ENCODE measurements at places on chromosomes 7 and 10.

- DNase-seq: peak; percentile 70
These were observed at the start of gene TBXAS1 for GRCh38 chr7:139829025-139829774. Gene TBXAS1, plus strand, starts transcription at chr7:139829264. Its CDS starts 127 bp downstream, at chr7:139829391.

- DNase-seq: no peak
These were observed 259.5 kb upstream of the HGF start for GRCh38 chr7:82029236-82029913.

- DNase-seq: no peak
These were observed 16.5 kb downstream of the BTBD16 start for GRCh38 chr10:122287570-122287969.

GRCh38 chr7:127979728-127980126, 51.5 kb downstream of the LRRC4 start:
- no peak for DNase-seq

GRCh38 chr10:74766501-74766900, 59.9 kb upstream of the KAT6B start:
- no peak for DNase-seq

GRCh38 chr7:87427288-87427687, 48.2 kb downstream of the ABCB4 start:
- DNase-seq: no peak

DNA sequence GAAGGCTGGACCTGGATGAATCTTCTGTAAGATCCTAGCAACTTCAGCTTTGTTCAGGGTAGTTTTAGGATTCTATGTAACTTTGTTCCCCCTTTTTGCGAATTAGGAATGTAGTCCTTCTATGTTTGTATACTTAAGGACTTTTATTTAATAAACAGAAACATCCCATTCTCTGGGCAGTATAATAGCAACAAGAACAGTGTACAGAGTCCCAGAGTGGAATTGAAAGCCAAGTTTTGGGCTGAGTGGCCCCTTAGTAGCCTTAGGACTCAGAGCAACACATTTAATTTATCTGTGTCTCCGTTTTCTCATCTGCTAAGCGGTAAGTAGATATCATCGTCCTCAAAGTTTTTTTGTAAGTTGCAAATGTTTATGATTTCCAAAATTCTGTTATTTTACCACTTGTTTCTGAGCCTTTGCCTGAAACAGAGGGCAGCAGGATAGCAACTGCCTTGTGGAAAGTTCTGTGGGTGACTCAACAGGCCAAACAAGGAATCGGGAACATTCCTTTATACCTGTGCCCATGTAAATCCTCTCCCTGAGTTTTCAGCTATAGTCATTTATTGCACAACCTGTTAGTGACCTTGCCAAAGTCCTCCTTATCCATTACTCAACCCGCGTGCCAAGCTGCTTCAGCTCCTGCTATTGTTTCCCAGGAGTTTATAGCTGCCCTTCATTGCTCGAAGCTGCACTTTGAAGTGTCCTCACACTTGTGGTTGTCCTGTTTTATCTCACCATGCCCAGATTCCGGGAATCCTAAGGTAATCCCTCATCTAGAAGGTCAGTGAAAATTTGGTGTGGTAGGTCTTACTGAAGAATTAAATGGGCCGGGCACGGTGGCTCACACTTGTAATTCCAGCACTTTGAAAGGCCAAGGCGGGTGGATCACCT, 199.1 kb upstream of the AHR start:
- DNase-seq: peak; percentile 72

GRCh38 chr7:18179093-18179492, 151.4 kb upstream of the PRPS1L1 start:
- DNase-seq: no peak

DNA sequence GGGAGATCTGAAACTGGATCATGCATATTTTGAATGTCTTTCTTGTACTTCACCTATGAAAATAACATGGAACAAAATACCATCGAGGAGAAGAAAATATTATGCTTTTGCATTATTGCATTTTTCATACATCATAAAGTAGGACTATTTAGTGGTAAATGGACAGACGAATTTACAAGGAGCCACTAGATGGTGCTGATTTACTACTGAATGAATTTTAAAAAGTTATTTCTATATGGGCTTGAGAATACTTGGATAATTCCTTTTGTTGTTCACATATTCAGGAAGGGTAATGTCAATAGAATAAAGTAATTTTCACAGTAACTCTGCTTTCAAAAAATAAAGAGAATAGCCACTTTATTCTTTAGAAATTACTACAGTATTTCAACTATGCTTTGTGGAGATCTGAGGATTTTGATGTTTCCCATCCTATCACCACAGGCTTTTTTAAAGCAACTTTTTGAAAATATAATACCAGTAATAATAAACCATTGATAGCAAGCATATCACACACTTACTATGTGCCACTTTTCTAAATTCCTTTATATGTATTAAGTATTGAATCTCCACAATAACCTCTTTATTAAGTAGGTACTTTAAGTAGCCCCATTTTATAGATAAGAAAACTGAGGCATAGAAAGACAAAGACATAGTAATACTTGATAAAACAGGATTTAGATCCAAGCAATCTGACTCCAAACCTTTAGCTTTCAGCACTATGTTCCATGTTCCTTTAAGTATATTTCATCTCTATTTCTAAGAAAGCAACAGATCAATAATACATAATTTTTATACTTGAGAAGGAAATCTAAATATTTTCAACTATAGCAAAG, 38.6 kb downstream of the NEBL start:
- no peak for DNase-seq

- no peak for DNase-seq
These were observed 67.5 kb downstream of the LRMDA start for GRCh38 chr10:75498884-75499350.

DNA sequence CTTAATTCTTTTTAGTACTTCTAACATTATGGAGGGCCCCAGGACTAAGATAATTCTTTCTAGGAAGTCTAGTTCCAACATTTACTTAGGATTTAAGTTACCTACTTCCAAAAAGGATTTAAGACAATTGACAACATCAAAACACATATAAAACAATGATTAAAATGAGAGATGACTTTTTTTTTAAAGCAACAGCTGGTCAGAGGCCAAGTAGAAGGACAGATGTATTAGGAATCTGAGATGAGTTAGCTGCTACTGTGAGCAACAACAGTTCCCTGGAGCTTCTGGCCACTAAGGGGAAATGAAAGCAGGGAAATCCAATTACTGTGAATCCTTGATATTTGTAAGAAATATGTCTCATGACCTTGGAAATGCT, 222.3 kb downstream of the PHTF2 start:
- DNase-seq: no peak

- DNase-seq: no peak
These were observed 139.5 kb upstream of the FERD3L start for GRCh38 chr7:19284596-19285300.

DNA sequence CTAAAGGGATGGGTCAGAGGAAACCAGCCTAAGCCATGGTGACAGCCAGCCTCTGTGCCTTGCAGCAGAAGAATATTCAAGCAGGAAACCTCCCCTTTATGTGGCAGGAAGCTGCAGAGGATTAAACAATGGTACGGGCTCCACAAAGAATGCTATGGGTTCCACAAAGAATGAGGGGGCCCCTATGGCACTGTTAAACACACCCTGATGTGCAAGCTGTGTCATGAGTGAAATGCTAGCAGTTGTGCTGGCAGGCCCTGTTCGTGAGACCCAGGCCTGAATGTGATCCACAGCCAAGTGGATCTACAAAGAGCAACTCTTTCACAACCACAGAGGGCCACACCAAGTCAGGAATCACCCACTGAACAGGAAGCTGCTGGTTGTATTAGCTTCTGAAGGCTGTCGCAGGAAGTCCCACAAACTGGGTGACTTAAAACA, 68.9 kb downstream of the MYOF start:
- DNase-seq: no peak

DNA sequence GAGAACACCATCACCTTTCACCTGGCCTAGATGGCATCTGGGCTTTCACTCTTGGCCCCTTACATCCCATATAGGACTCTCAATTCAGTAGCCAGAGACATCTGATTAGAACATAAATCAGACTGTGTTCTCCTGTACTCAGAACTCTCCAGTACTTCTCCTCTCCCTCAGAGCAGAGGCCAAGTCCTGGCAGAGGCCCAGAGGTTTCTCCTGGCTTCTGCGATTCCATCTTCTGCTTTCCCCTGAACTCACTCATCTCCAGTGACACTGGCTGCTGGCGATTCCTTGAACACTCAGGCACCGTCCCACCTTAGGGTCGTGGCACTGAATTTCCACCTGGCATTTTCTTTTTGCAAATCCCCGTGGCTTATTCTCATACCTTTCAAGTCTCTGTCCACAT, 4.9 kb upstream of the NEUROD6 start:
- DNase-seq: no peak

GRCh38 chr10:32937911-32938424, 20.1 kb downstream of the ITGB1 start:
- no peak for DNase-seq

GRCh38 chr10:106707657-106708056, 456.8 kb downstream of the SORCS1 start:
- DNase-seq: no peak

- no peak for DNase-seq
These were observed 218.3 kb downstream of the ELFN1 start for GRCh38 chr7:1888425-1888824.

DNA sequence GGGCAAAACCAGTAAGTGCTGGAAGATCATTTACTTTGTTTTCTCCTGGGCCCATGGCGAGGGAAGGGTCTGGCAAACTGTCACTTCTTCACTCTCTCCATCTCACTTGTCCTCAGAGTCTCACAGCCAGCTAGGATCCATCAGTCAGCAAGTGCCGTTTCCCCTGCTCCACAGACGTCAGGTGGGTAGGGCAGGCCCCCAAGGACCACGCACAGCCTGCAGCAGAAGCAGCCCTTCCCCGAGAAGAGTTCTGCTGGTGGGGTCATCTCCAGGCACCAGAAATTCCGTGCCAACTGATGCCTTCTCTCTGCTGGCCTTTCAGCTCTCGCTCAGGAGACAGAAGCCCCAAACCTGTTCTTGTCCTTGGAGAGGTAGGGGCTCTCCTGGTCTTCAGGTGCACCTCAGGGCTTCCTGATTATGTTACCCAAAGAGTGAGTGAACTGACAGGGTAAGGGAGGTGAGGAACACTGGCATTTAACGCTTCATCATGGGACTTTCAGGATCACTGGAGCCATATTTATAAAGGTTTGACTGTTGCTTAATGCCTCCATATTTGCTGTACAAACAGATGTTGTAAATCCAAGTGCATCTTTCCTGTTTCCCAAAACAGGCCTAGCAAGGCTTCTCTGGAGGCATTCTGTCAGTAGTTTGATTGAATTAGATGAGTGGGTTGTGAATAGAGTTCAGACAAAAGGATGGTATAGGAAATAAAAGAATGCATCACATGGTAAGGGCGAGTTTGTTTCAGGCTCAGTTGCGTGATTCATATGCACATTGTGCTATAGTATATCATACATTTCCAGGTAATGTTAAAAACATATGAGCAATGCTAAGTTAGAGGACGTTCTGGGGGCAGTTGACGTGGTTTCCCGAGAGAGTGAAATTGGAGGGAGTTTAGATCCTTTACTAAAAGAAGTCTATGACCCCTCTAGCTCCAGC, 13.7 kb upstream of the TSPAN15 start:
- peak; percentile 34 for DNase-seq

DNA sequence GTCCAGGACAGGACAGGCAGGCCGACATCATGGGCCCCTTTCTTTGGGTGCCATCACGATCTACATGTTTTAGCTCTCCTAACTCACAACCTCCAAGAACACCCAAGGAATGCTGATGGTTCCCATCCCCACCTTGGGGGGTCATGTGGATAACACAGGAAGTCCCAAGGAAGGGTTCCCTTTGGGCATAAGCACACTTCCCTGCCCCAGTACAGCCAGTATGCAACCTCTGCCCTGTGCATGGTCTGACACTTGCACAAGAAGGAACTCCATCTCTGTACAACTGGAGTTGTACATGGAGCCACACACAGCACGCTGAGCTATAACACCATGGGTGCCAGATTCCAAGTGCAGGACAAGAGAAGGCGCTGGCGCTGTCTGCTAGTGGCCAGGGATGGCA, 11.0 kb downstream of the MAT1A start:
- no peak for DNase-seq

DNA sequence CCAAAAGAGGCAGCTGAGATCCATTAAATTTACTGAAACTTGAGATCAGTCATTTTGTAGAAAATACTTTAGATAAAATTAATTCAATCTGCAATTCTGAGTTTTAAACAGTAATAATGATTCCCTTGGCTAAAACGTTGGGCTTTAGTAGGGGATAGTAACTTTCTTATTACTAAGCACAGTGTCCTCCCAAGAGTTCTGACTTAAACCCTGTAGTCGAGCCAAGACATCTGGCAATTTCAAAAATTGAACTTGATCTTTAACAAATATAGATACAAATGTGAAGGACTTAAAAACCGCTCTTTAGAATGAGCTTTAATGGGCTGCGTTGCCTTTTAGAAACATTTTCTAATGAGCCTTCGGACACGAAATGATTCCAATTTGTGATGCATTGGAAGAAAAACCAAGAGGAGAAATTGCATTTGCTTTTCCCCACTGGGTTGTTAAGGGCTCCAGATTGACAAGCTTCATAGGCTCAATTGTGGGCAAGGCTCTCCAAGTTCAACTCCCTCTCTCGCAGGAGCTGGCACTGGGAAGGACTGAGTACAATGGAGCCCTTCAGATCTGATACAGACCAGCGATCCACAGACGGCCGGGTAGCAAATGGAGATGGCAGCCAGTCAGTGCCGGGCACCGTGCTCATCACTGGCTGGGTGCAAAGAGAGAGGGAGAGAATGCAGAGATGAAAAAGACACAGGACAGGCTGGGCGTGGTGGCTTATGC, 921.3 kb upstream of the AUTS2 start:
- no peak for DNase-seq

DNA sequence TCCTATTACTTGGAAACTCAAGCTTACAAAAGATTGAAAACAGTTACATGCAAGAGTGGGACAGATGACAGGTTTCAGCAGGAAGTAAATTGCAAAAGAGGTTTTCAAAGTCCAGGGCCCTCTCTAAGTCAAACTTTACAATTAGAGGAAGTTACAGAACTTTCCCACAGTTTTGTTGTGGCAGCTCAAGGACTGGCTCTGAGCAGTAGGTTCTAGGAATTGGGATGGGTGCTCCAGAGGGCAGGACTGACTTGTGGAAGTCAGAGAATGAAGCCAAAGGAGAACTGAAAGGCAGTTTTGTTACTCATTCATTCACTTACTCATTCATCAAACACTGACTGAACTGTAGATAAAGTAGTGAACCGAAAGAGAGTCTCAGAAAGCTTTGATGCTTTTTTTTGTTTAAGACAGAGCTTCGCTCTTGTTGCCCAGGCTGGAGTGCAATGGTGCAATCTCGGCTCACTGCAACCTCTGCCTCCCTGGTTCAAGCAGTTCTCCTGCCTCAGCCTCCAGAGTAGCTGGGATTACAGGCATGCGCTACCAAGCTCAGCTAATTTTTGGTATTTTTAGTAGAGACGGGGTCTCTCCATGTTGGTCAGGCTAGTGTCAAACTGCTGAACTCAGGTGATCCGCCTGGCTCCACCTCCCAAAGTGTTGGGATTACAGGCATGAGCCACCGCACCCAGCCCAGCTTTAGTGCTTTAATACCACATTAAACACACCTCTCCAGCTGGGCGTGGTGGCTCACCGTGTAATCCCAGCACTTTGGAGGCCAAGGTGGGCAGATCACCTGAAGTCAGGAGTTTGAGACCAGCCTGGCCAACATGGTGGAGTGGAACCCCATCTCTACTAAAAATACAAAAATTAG, 66.8 kb upstream of the CCNJ start:
- no peak for DNase-seq

GRCh38 chr7:92623544-92623943, 33.4 kb upstream of the FAM133B start:
- no peak for DNase-seq
